Epithelial cell of alveolus of lung (primary cell): ENCODE measurements at places on chromosomes 3 and 15. TPM values are rescaled to one million over a fixed set of nuclear protein-coding genes. Genes with fewer than 3 reads are reported as not detected.

GHSR gene
- not detected in 2 replicates for total RNA-seq

TGM4 gene
- total RNA-seq = not detected in 2 replicates

TEX9 gene
- total RNA-seq = 2.0 and 3.4 TPM in 2 replicates

POLQ gene
- total RNA-seq = 1.1 and 1.9 TPM in 2 replicates

NR2C2 gene
- 13.4 and 14.8 TPM in 2 replicates for total RNA-seq

NLGN1 gene
- total RNA-seq = 1.4 and 2.5 TPM in 2 replicates

LHFPL4 gene
- not detected in 2 replicates for total RNA-seq

GOLGA8G gene
- total RNA-seq = not detected in 2 replicates

LRCH3 gene
- total RNA-seq = 19.1 and 27.5 TPM in 2 replicates
